T-helper 17 cell (primary cell): ENCODE measurements at places on chromosomes 2 and 18. TPM values are rescaled to one million over a fixed set of nuclear protein-coding genes. Genes with fewer than 3 reads are reported as not detected.

DNA sequence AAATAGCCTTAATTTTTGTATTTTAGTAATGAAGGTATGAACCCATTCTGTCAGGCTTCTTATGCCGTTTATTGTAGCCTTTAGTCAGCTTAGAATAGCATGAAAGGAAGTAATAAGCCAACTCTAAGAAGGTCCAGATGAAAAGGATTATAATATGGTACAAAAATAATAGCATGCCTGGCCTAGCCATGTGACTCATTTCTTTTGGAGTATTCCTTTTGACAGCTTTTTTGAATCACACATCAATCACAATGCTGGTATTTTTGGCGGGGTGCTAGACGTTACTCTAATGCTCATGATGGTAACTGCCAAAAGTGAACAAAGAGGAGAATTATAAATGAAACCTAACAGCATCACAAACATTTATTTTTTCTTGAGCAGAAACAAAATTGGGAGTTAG lies 19.9 kb downstream of the FMNL2 start:
- H3K27ac ChIP-seq: no peak overlapping the region
- H3K4me1 ChIP-seq: no peaks in the 10 kb centered on the region
- no peaks in the 10 kb centered on the region for H3K36me3 ChIP-seq
- no peak for DNase-seq
- H3K27me3 ChIP-seq: no peaks in the 10 kb centered on the region

DNA sequence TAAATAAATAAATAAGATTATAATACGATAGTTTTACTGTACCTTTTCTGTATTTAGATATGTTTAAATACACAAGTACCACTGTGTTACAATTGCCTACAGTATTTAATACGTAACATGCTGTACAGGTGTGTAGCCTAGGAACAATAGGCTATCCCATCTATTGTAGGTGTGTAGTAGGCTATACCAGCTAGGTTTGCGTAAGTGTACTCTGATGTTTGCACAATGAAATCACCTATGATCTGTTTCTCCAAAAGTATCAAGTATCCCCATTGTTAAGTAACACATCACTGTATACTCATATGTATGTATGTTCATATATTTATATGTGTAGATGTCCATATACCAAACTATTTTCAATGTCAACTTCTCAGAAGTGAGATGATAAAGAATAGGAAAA lies 118.2 kb upstream of the RND3 start:
- no peaks in the 10 kb centered on the region for H3K27me3 ChIP-seq
- DNase-seq: no peak
- no peaks in the 10 kb centered on the region for H3K36me3 ChIP-seq
- no peak overlapping the region for H3K4me3 ChIP-seq
- H3K27ac ChIP-seq: no peak overlapping the region

GRCh38 chr2:65396348-65397026 lies 35.9 kb downstream of the SPRED2 start:
- peaks cover 5% of the 10 kb centered on the region for H3K27me3 ChIP-seq
- peaks cover 7% of the 10 kb centered on the region for H3K4me1 ChIP-seq
- no peak overlapping the region for H3K27ac ChIP-seq
- no peak overlapping the region for H3K4me3 ChIP-seq
- DNase-seq: no peak

GRCh38 chr2:15554525-15555218 lies 6.5 kb downstream of the NBAS start:
- peaks cover 20% of the 10 kb centered on the region for H3K4me1 ChIP-seq
- no peak overlapping the region for H3K27ac ChIP-seq
- peaks cover 6% of the 10 kb centered on the region for H3K36me3 ChIP-seq
- no peak for DNase-seq
- H3K27me3 ChIP-seq: no peaks in the 10 kb centered on the region

GRCh38 chr2:48306409-48307284 lies 223.3 kb upstream of the STON1 start:
- no peak for DNase-seq
- H3K4me3 ChIP-seq: no peak overlapping the region
- H3K36me3 ChIP-seq: peaks cover 8% of the 10 kb centered on the region
- H3K4me1 ChIP-seq: peaks cover 5% of the 10 kb centered on the region

DNA sequence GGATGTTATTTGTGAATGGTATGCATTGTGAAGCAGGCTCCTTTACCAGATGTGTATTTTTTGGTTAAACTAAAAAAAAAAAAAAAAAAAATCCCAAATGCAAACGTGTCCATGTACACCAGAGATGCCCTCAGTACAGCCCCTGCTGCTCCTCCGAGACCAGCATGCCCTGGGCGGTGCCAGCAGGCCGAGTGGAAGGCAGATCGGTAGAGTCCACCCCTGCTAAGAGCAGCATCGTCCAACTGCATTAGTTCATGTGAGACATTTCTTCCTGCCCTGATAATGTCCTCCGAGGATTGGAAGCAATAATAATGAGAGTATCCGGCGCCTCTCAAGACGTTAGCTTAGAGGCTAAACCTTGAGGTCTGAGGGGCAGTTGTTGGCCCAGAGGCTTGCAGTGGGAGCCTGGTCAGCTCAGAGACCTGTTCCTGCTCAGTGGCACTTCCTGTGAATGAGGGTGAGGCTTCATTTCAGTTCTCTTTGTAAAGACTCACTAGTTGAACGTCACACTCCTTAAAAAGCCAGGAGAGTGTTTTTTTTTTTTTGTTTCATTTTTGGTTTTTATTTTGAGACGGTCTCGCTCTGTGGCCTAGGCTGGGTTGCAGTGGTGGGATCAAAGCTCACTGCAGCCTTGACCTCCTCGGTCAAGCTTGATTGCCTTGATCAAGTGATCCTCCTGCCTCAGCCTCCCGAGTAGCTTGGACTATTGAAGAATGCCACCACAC lies 5.6 kb downstream of the SLC66A3 start:
- H3K4me1 ChIP-seq: peaks cover 21% of the 10 kb centered on the region
- DNase-seq: no peak
- peak overlapping the region; percentile 82 for H3K27ac ChIP-seq
- H3K27me3 ChIP-seq: no peaks in the 10 kb centered on the region

GRCh38 chr2:66303471-66303870 lies 131.5 kb upstream of the MEIS1 start:
- H3K27ac ChIP-seq: no peak overlapping the region
- no peaks in the 10 kb centered on the region for H3K27me3 ChIP-seq
- no peak for DNase-seq
- H3K4me1 ChIP-seq: no peaks in the 10 kb centered on the region
- no peak overlapping the region for H3K4me3 ChIP-seq

DNA sequence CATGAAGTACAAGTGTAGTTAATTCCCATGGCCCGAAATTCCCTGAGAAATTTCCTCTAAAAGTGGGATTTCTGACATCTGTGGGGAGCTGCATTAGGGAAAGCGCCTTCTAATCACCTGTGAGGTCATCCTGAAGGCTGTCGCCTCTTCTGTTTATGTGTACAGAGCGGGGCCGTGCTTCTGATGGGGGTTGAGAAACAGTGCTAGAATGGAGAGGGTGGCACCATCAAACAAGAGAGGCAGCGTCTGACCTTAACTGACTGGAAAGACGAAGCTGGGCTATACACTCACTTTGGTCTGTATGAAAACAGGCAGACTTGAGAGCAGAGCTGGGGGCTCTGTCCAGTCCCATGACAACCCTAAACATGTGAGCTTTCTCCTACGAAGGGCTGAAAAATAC lies 44.2 kb upstream of the DNMT3A start:
- H3K36me3 ChIP-seq: peaks cover 15% of the 10 kb centered on the region
- no peak overlapping the region for H3K4me3 ChIP-seq
- H3K4me1 ChIP-seq: peaks cover 10% of the 10 kb centered on the region
- DNase-seq: no peak
- H3K27me3 ChIP-seq: no peaks in the 10 kb centered on the region
- no peak overlapping the region for H3K27ac ChIP-seq

DNA sequence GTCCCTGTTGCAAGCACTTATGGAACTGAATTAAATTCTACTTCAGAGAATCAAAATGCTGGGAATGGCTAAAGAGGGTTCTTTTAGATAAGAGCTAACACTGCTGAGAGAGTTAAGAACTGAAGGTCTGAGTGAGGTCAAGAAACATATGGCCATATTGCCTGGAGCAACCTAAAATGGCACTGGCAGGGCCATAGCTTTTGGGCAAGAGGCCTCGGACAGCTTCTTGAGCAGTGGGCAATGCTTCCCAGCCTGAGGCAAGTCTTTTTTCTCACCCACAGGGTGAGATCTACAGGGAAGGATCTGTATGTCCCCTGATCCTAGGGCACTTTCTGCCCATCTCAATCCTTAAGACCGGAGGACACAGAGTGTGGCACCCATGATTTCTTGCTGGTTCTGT lies 244.6 kb upstream of the NT5C1B start:
- no peak overlapping the region for H3K27ac ChIP-seq
- peaks cover 2% of the 10 kb centered on the region for H3K4me1 ChIP-seq
- H3K36me3 ChIP-seq: peaks cover 4% of the 10 kb centered on the region
- no peak for DNase-seq
- no peak overlapping the region for H3K4me3 ChIP-seq
- no peaks in the 10 kb centered on the region for H3K27me3 ChIP-seq

GRCh38 chr18:70332694-70333093 lies 43.8 kb downstream of the SOCS6 start:
- H3K4me3 ChIP-seq: no peak overlapping the region
- peaks cover 11% of the 10 kb centered on the region for H3K27me3 ChIP-seq
- no peak for DNase-seq
- H3K4me1 ChIP-seq: peaks cover 4% of the 10 kb centered on the region
- no peak overlapping the region for H3K27ac ChIP-seq
- peaks cover 2% of the 10 kb centered on the region for H3K36me3 ChIP-seq

DNA sequence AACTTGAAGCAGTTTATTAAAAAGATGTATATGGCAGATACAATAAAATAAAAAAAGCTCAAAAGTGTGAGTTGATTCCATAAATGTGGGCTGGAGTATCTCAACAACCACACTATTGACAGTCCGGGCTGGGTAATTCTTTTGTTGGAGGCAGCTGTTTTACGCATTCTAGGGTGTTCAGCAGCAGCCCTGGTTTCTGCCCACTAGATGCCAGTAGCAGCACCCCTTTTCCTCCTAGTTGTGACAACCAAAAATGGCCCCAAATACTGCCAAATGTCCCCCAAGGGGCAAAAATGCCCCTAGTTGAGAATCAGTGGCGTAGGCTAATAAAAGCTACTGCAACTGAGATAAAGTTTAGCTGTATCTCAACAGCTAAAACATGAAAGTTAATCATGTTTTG lies 44.8 kb downstream of the CHMP3 start:
- no peak overlapping the region for H3K4me3 ChIP-seq
- H3K36me3 ChIP-seq: no peaks in the 10 kb centered on the region
- no peaks in the 10 kb centered on the region for H3K27me3 ChIP-seq
- DNase-seq: no peak

GRCh38 chr2:237931205-237931721 lies 35.6 kb upstream of the UBE2F start:
- peaks cover 6% of the 10 kb centered on the region for H3K36me3 ChIP-seq
- no peak for DNase-seq
- H3K4me1 ChIP-seq: peaks cover 12% of the 10 kb centered on the region
- no peak overlapping the region for H3K27ac ChIP-seq
- H3K4me3 ChIP-seq: no peak overlapping the region

DNA sequence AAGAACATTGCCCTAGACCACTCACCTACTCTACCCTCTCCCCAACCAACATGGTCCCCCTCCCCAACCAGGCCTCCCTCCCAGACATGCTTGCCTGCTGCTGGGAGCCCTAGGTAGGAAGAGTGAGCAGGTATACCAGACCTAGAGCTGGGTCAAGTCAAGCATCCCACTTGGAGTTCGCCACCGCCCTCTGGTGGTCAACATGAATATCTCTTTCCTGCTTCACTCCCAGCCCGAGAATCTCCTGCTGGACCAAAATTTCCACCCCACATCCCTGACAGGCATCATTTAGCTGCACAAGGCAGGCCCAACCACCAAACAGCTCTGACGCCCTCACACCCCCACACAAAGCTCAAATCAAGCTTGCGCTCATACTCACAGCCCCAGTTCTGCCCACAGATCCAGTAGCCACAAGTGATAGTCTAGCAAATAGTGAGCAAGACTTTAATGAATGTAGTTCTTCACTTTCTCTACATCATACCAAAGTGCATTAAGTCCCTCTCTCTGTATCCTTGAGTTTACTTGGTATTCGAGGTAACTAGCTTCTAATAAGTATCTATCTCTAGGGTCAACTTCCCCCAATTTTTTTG lies 116.0 kb downstream of the TNS1 start:
- peaks cover 5% of the 10 kb centered on the region for H3K36me3 ChIP-seq
- peaks cover 41% of the 10 kb centered on the region for H3K27me3 ChIP-seq
- H3K4me3 ChIP-seq: no peak overlapping the region

GRCh38 chr18:70454704-70455322 lies 166.0 kb downstream of the SOCS6 start:
- no peak overlapping the region for H3K27ac ChIP-seq
- no peaks in the 10 kb centered on the region for H3K4me1 ChIP-seq
- H3K36me3 ChIP-seq: peaks cover 4% of the 10 kb centered on the region
- H3K27me3 ChIP-seq: peaks cover 39% of the 10 kb centered on the region
- no peak overlapping the region for H3K4me3 ChIP-seq
- DNase-seq: no peak

The ABHD1 gene
- 0.94 TPM for total RNA-seq

The RNF152 gene
- 2.1 TPM for total RNA-seq

The KDSR gene
- total RNA-seq: 71.2 TPM

The SIX3 gene
- total RNA-seq: not detected

The CTAGE1 gene
- total RNA-seq: not detected
